ENCODE measurements at places on chromosomes 3 and 15. TPM values are rescaled to one million over a fixed set of nuclear protein-coding genes. Genes with fewer than 3 reads are reported as not detected.

GRCh38 chr15:29064731-29065130 lies 179.0 kb downstream of the APBA2 start:
- no peak overlapping the region for H3K27ac ChIP-seq
- no peaks in the 10 kb centered on the region for H3K4me1 ChIP-seq
- H3K36me3 ChIP-seq = no peaks in the 10 kb centered on the region

GRCh38 chr3:37521429-37521828 lies 340.3 kb upstream of the CTDSPL start:
- H3K36me3 ChIP-seq = peaks cover 33% of the 10 kb centered on the region
- no peak overlapping the region for H3K4me3 ChIP-seq
- no peak for DNase-seq
- H3K27ac ChIP-seq = no peak overlapping the region
- peaks cover 22% of the 10 kb centered on the region for H3K4me1 ChIP-seq
- H3K27me3 ChIP-seq = no peaks in the 10 kb centered on the region

DNA sequence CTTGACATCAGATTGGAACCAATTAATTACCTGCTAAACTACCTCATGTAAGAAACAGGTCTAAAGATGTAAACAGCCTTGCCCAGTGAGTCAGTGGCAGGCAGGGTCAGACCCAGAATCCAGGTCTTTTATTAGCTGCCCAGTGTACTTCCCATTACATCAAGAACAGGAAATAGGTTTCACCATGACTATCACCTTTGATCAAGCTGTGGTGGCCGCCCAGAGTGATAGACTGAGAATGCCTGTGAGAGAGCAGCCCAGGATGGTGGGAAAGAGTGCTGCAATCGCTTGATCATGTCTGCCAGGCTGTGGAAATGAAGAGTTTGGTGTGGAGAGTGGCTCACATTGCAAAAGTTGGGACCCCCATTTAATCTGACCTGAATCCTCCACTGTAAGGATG lies 61.3 kb upstream of the PIAS1 start:
- no peaks in the 10 kb centered on the region for H3K27me3 ChIP-seq
- H3K4me1 ChIP-seq = no peaks in the 10 kb centered on the region
- DNase-seq = no peak
- H3K27ac ChIP-seq = no peak overlapping the region
- no peak overlapping the region for H3K4me3 ChIP-seq
- H3K36me3 ChIP-seq = no peaks in the 10 kb centered on the region

DNA sequence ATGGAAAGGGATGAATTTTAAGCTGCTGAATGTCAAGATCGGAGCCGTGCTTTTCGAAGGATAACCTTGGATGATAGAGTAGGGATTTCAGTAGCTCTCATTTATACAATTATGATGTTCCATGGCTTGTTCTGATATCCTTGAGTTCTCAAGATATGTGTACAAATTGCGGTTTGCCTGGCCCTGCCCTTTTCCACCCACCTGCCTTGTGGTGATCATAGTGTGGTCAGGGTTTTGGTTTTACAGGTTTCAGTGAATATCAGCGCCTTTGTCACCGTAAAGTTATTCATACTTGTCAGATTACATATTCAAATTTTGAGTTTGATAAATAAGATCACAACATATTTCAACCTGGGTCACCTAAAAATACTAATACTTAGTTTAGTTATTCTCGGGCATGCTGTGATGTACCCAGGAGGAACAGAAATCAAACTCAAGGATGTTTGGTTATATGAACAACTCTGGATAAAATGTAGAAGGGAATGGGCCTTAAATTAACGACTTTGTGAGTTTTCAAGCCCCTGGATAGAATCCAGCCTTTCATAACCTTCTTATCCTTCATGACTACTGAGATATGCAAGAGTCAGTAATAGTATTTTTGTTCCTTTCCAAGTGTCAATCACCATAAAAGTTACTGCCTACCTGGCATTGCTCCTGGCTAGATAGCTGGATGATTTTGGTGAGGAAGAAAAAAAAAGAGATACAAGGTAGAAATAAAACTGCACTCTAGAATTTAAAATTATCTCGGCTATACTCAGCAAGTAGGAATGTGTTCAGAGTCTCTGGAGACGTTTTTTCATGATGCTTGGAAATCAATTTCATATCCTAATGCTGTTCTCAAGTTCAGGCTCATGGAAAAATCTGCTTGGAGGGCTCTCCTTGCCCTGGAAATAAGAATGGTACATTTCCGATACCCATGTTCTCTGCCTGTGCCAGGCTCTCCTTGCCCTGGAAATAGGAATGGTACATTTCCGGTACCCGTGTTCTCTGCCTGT lies 209.2 kb upstream of the TPRG1 start:
- H3K4me1 ChIP-seq = no peaks in the 10 kb centered on the region
- H3K36me3 ChIP-seq = no peaks in the 10 kb centered on the region

DNA sequence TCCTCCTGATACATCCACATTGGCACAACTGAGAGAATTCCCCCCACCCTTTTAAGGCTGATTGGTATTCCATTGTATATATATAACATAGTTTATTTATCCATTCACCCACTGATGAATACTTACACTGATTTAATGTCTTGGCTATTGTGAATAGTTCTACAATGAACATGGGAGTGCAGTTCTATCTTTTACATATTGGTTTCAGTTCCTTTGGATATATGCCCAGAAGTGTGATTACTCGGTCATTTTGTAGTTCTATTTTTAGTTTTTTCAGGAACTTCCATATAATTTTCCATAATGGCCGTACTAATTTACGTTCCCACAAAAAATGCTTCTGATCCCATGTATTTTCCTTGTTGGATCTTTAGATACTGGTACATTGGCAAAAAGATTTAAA lies 135.3 kb downstream of the FMN1 start:
- H3K27me3 ChIP-seq = no peaks in the 10 kb centered on the region
- no peaks in the 10 kb centered on the region for H3K4me1 ChIP-seq
- no peaks in the 10 kb centered on the region for H3K36me3 ChIP-seq

Gene PLSCR2
- total RNA-seq = 34.6 TPM

Gene CLEC3B
- total RNA-seq = not detected

Gene GOLGA6A
- 0.25 TPM for total RNA-seq
